Renal cortical epithelial cell (primary cell): ENCODE measurements at places on chromosomes 2 and 18. TPM values are rescaled to one million over a fixed set of nuclear protein-coding genes. Genes with fewer than 3 reads are reported as not detected.

Gene CD8B2
- total RNA-seq: not detected in 2 replicates

- DNase-seq: no peak
Observed at GRCh38 chr2:16316456-16317210, 349.0 kb downstream of the CYRIA start.

DNA sequence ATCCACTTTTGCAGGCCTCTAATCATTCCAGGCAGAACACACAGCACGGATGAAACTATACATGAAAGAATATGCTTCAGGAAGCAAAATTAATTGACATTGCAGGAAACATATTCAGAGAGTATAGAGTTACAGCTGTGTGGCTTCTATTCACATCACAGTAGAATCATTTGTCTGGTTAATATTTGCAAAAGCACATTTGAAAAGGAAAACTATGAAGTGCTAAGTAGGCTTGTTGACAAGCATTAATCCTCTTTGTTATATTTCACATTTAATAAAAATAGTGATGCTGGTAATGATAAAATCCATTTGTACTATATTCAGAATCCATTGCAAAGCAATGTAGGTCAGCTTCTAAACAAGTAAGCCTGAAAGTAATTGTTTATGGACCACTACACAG lies 32.2 kb upstream of the PIK3C3 start:
- DNase-seq: no peak

GRCh38 chr18:808086-808485 lies 4.0 kb downstream of the YES1 start:
- no peak for DNase-seq

DNA sequence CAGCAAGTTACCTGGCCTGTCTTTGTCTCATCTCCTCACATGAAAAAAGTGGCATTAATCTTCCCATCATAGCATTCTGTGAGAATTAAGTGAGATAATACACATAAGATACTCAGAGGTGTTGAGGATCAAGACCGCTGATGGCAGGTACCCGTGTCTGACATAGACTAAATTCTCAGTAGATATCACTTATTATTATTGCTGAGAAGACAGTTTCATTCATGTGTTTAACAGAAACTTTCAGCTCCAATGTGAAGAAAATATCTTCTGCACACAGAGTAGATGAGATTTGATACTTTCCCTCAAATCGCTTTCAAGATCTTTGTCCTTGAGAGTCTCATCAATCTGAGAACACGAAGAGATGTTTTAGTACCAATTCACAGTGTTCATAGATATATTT lies 809.4 kb downstream of the TSN start:
- no peak for DNase-seq

Gene RFX8
- not detected in 2 replicates for total RNA-seq

DNA sequence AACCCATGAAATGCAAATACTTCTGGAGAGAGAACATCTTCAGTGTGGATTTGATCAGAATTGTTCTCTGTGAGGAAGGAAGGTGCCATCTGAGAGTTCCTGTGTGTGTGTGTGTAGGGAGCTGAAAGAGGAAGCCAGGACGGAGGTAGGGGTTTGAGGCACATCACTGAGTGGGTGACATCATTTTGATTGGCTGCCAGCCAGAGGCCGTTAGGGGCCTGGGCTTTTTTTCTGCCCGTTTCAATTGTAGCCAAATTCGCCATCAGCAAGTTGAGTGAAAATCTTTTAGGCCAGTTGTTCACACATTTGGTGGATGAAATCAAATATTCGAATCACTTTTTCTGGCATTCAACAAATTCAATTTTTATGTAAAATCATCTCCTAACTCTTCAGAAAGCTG lies 48.9 kb downstream of the TSN start:
- DNase-seq: peak; percentile 13

Gene UPP2
- total RNA-seq: 0.25 TPM in 1 of 2 replicates, not detected in the other

Gene GULP1
- 130 and 159 TPM in 2 replicates for total RNA-seq

GRCh38 chr2:31606509-31606908 lies 25.8 kb upstream of the SRD5A2 start:
- no peak for DNase-seq

DNA sequence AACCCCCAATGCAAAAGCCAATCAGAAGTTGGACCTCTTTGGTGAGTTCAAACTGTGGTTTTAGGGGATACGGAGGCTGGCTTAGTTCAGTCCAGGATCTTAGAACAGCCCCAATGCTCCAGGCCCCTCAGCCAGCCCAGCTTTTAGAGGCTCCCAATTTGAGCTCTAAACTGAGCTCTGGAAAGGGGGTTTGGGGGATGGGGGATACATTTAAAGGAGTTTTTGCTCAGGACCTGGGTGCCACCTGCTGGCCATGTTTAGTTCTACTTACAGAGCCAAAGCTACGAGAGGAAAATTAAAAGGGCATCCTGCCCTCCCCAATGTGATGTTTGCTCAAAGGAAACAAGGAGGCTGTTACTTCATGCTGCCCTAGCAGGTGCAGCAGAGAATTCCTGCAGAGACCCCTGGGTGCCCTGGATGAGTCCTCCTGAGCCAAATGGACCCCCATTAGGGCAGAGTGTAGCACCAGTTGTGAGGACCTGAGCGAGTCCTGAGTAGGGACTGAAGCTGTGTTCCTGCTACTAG lies 15.9 kb upstream of the TMEM214 start:
- peak; percentile 59 for DNase-seq

DNA sequence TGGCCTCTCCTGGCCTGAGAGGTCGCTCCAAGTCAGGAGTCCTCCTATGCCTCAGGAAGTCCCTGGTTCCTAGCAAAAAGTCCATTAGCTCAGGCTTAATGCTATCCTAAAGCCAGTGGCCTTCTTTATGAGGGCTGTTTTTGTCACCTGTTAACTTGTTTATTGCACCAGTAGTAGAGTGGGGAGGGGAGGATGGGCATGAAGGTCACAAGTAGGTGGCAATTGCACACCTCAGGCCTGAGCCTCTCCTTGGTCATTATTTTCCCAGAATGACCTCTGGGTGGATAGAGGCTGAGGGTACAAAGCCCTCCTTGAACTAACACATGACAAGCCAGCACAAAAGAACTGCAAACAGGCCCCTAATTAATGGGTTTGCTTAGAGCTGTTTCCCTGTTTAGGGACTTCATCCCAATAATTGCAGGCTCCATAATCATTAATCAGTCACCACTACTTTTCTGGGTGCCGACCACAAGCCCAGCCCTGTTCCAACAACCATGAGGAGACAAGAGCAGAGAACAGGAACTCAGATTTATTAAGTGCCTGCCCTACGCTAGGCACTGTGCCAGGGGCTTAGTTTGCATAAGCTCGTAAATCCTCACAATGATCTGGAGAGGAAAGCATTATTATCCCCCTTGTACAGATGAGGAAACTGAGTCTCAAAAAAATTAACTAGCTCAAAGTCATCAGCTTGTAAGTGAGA lies 123.0 kb upstream of the PKDCC start:
- no peak for DNase-seq

GRCh38 chr2:506866-507265 lies 170.3 kb downstream of the TMEM18 start:
- DNase-seq: no peak

Gene SERPINB10
- not detected in 2 replicates for total RNA-seq

Gene SLC14A1
- 0.15 and 0.17 TPM in 2 replicates for total RNA-seq

- no peak for DNase-seq
Observed at GRCh38 chr2:130986890-130987493, 106.3 kb downstream of the FAM168B start.

- no peak for DNase-seq
Observed at GRCh38 chr2:33706410-33706809, 107.3 kb upstream of the FAM98A start.

DNA sequence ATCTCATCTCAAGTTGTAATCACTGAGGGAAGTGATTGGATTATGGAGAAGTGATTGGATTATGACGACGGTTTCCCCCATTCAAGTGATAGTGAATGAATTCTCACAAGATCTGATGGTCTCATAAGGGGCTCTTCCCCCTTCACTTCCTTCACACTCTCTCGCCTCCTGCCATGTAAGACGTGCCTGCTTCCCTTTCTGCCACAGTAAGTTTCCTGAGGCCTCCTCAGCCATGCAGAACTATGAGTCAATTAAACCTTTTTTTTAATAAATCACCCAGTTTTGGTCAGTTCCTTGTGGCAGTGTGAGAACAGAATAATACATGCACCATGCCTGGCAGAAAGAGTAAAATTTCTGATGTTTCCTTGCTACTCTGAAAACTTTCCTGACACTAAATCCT lies 36.6 kb downstream of the CEP68 start:
- peak; percentile 61 for DNase-seq

GRCh38 chr2:223166983-223167650 lies 115.1 kb downstream of the KCNE4 start:
- no peak for DNase-seq

DNA sequence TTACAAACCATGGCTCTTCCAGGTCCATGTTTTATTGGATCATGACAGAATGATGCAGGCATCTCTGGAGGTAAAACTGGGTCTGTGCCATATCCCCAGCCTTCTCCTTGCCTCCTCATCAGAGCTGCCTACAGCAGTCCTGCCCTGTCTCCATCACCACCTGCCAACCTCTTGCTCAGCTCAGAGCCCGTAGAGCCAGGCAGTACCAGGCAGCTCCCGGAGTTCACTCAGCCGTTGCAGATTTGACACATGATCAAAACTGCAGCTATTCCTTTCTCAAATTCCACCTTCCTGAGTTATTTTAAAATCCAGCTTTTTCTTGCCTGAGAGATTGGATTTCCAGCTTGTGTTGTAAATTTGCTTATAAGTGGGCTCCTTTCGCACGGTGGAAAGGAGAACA lies 218.2 kb upstream of the CELF4 start:
- DNase-seq: peak; percentile 1

Gene CD302
- 0.69 and 3.8 TPM in 2 replicates for total RNA-seq

- no peak for DNase-seq
Observed at GRCh38 chr2:176525086-176525485, 255.8 kb downstream of the MTX2 start.

Gene PLB1
- total RNA-seq: 1.2 and 2.1 TPM in 2 replicates

DNA sequence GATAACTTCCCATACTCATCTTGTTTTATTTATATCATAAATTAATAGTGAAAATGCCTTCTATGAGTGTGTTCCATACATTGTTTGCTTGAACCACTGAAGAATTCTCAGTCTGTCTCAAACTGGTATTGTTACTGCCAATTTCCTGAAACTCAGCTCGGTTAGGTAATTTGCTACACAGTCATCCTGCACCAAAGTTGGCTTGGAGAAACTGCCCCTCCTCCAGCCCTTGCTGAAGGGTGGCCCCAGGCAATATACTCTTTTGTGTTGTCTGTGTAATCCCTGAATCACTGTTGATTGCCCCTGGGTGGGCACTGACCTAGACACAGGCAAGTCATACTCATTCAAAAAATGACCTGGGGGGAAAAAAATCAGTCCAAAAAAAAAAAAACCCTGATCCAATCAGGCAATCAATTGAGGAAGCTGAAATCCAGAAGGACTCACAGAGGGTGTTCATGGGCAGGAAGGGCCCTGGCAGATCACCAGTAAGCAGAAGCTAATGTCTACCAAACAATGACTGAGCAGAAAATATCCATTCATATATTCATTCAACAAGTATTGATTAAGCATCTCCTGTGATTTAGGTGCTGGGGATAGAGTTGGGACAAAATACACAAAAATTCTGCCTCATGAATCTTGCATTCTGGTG lies 3.8 kb upstream of the SESTD1 start:
- peak; percentile 79 for DNase-seq

- no peak for DNase-seq
Observed at GRCh38 chr18:51190000-51190399, 7.5 kb downstream of the MEX3C start.

DNA sequence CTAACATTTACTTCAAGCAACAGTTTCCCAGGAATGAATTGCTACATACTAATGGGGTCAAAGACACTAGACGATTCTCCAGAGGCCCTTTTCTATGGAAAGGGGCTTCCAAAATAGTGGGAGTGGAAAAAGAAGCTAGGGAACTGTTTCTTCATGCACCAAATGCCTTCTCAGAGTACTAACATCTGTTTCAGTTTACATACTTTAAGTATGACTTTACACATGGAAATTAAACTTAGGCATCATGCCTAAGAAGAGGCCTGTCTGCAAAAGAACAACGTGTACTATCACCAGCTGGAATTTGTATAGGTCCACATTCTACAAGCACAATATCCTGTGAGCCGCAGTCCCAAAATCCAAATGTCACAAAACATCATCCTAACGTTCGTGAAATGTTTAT lies 29.4 kb upstream of the WDR75 start:
- DNase-seq: no peak

DNA sequence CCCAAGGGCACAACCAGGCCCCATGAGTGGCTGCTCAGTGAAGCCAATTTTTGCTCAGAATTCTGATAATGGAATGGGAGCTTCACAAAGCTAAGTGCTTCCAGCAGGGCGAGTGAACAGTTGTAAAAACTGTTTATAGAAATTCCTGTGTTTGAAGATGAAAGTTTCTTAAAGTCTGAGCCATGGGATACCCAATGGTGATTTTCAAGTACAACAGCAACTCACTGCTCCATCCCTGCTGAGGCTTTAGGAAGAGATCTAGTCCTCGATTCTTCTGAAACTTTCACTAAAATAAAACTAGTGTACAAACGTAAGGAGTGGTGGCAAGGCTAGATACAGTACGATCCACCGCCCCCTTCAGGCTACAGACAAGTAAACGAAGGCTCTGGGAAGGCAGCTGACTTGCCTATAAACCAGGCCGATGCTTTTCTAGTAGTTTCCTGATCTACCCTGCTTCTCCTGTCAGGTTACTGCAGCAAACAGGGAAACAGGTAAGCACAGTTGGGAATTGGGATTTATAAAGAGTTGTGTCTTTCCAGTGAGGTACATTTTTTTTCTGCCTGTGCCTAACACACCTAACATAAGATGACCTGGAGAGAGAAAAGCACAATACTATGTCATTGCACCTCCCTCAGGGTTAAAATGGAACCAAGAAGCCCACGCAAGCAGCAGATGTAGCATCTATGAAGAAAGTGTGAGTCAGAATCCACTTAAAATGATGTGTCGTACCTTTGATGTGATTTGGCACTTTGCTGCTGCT lies 108.7 kb downstream of the UXS1 start:
- peak; percentile 14 for DNase-seq

GRCh38 chr2:184004289-184004947 lies 593.9 kb upstream of the ZNF804A start:
- no peak for DNase-seq

DNA sequence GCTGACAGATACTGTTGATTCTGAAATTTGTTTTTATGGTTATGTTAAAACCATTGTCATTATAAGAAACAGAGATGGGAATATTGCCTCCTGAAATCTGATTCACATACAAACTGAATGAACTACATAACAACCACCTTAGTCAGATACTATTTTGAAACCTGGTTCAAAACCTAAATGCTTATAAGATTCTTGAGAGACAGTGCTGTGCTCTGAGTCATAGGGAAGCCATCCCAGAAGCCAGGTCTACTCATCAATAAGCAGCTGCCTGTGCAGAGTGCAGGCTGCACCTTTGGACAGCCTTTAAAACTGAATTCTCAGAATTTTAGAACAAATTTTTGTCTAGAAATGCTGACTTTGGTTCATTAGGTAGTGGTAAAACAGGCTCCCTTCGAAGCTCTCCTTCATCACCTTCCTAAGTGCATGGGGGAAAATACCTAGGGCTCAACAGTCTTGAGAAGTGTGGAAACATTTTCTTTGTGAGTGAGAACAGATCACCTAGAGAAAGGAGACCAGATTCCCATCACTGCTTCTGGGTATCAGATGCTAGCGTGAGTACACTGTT lies at the start of gene SERPINB7:
Gene SERPINB7, plus strand, starts transcription at position 253 of the 565 bp plus-strand sequence. CDS start 6,955 bp downstream, outside the sequence.
- peak; percentile 96 for DNase-seq

- no peak for DNase-seq
Observed at GRCh38 chr2:100004959-100005387, 137.4 kb downstream of the AFF3 start.

GRCh38 chr2:150134223-150134857 lies 353.1 kb downstream of the RND3 start:
- no peak for DNase-seq
